Activated T-cell treated with anti-CD3 and anti-CD28 coated beads, Interleukin-2, amount 50 U/mL, for 72 hours (primary cell): ENCODE measurements at places on chromosomes 11 and 22.

GRCh38 chr11:64746486-64746885, 2.5 kb upstream of the RASGRP2 start:
- DNase-seq = no peak

DNA sequence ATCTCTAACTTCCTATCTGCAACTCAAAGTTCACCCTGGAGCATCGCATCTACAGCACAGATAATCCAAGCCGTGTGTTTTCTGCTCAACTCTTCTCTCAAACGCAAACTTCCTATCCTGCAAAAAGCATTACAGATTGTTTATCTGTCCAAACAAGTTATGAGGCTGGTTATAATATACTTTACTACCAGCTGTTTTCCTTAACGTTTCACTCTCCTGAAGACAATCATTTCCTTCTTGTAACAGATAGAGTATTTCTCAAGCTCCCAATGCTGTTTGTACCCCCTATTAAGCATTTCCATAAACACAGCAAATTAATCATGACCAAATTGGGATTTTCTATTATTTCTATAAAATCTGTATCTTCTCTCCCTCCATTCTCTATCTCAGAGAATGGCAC, 84.7 kb downstream of the SBF2 start:
- DNase-seq = no peak

DNA sequence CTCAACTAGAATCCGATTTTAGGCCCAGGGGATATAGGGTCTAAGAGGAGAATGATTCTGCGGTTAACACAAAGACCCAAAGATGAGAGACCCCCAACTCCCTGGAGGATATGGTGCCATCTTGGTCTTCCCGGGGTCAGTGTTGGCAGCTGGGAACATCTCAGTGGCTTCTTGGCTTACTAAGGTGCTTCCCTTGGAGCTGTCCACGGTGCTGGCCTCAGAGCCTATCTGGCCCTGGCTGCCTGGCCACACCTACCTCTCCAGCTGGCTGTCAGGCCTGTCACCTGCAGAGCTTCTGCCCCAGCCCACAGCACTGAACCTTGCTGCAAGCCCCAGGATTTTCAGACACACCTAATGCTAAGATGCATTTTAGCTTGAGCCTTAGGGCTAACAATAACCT, 70.7 kb upstream of the THY1 start:
- DNase-seq = no peak

GRCh38 chr11:126129727-126130671, 67.3 kb upstream of the CDON start:
- no peak for DNase-seq

- no peak for DNase-seq
These were observed 45.3 kb downstream of the POLD3 start for GRCh38 chr11:74637700-74638099.

DNA sequence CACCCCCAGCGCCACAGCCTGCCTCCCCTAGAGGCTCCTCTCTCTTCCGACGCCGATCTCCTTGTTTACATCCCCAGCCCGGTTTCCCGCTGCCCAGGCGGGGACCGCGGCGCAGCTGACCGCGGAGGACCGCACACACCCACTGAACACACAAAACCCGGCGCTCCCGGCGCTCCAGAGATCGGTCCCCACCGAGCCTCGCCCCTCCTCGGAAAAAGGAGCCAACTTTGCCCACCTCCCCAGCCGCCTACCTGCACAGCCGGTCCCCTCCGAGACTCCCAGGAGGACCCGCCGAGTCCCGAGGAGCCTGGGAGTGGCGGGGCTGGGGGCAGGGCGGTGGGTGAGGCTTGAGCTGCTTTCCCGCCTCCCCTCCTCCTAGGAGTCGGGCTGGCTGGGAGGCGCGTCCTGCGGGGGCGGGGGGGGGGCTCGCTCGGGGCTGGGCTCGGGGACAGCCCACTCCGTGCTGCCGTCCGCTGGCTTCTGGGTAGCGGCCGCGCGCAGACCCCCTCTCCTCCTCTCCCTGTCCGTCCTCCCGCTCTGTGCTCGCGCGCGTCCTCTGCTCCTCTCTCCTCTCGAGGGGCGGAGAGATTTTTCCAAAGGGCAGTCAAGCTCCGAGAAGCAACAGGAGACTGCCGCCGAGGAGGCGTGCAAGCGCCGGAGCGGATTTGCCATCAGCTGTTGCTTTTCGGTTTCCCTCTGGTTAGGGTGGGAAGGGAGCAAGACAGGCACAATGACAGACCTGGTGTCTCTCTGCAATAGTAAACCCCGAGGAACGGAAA, at the start of gene FXYD6:
FXYD6 (minus strand) TSS at position 318 of the 779 bp plus-strand sequence. CDS start 33,882 bp downstream, outside the sequence.
- DNase-seq = peak; percentile 8

GRCh38 chr22:47050401-47051051, 288.1 kb downstream of the TBC1D22A start:
- DNase-seq = no peak

DNA sequence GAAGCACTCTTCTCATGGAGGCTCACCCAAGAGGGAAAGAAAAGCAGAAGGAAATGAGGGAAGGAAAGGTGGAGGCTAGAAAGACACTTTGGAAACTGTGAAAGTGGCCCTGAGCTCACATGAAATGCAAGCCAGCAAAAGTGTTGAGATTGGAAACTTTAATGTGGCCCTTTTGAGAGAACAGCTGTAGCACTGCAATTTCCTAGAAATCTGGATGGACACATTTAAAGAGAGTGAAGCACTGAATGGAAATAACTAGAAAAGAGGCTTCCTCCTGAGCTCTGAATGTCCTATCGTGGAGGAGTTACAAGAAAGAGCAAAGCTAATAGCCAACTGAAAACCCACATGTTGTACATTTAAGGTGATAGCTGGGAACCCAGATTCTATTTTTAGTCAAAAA, 56.0 kb downstream of the LIF start:
- DNase-seq = no peak

DNA sequence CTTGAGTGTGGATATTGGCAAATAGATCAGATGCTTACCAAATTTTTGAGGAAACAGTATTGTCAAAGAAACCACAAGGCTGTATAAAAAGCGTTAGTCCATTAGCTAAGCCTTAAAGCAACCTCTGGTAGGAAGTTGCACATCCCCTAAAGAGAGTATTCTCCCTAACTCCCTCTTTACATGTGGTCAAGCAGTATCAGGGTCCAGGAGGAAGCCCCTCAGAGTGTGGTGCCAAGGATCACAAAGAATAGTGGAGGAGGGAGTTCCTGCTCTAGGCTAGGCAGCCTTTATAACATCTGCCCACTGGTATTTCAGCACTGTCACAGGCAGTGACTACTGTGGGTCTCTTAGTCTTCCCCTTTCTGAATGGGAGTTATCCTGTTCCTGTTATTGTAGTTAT, 18.8 kb upstream of the AMPD3 start:
- DNase-seq = no peak

DNA sequence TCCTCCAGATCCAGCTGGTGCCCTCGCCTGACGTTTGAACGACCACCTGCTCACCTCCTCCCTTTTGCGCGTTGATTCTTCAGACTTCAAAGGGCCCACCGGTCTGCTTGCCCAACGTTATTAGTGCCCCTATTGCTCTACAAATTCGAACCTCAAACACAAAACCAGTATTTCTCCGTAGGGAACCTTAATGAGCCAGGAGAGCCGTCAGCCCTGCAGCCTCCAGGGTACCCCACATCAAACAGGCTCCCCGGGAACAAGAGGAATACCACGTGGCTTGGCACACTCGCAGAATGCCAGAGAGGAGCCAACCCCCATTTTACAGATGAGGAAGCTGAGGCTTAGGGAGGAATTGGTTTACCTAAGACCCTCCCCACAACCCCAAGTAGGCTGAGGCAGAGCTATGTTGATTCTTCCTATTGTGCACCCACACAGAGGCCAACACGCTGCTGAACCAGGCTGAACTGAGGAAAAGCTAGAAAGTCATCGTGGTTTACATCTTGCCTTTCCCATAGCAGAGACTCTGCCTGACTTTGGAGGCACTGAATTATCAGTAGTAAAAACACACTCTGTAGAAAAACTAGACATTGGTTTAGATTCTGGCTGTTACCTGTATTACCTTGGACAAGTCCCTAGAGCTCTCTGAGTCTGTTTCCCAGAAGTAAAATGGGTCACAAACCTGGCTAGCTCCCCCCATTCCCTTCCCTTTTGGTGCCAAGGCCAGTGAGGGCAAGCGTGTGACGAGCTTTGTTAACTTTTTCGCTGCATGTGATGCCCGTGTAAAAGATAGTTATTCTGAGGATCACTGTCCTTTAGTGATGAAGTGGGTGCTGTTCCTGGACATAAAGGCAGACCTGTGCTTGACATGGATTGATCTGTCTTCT, 764 bp downstream of the TKFC start:
- no peak for DNase-seq

DNA sequence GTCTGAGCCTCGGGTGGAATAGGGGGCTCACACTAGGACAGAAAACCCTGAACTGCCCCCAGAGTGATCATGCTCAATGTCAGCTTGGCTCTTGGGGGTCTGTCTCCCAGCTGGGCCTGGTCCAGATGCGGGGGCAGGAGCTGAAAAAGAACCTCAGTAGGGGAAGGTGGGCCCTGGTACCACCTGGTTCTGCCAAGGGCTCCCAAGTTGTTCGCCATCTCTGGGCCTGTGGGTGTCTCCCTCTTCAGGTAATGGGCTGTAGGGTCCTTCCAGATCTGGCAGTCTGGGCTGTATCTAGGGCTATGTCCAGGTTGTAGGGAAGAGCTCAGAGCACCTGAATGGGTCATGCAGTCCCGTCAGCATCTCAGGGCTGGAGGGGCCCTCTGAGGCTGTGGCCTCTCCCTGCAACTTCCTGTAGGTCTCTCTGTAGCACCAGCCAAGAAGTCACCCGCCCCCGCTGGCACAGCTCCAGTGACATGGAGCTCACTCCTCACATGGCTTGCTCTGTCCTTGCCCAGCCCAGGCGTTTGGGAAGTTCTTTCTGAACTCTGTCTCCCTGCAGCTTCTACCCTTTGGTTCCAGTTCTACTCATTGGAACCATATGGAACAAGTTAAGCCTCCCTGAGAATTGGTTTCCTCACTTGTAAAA, 33.0 kb upstream of the SOX10 start:
- no peak for DNase-seq

DNA sequence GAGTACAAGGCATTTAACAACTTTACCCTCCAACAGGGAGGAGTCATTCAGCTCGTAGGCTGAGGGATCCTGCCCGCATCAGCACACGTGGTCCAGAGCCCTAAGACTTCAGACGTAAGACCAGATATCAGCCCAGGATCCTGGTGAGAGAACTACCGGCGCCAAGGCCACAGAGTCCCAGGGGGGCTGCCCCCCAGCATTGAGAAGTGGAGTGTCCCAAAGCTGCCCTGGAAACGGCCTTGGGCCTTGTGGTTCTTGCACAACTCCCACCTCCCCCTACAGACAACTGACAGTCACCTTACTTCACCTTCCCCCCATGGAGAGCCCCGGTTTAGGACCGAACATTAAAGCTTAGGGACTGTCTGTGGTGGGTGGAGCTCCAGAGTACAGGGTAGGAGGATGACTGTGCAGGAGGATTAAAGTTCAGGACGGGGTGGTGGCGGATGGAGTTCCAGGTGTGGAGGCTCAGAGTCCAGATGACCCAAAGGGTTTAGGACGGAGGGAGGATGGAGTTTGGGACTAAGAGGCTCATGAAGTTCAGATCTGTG, 1.0 kb downstream of the C11orf91 start:
- no peak for DNase-seq

DNA sequence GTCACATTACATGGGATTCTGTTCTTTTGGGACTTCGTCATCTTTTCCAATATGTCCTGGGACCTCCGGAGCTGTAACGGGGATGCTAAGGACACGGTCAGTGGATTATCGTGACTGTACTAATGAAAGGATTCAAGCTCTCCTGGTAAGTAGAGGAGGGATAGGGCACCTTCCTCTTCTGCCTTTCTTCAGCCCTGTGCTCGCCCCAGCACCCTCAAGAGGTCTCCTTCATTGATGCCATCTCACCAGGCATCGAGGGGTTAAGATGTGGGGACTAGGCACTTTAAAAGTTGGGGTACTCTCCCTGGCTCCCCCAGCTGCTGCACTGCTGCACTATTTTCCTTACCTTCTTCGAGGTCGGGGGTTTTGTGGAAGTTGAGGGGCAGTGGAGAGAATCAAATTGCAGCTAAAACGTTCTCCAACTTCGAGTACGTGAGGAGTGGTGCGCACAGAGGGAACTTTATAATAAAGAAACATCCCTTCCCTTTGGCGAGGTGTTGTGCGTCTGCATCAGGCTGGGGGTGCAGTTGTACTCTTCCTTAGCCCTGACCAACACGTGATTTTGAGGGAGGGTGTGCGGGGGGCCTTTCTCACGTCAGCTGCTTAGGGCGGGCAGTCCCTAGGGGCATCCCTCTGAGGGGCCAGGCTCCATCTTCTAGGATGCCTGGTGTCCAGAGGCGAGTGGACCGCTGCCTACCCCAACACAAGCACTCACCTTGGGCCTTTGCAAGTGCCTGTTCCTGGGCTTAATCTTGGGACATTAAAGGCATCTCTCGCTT, 96.1 kb downstream of the GRAMD1B start:
- no peak for DNase-seq

GRCh38 chr22:46289244-46289891, 7.3 kb upstream of the GTSE1 start:
- no peak for DNase-seq

DNA sequence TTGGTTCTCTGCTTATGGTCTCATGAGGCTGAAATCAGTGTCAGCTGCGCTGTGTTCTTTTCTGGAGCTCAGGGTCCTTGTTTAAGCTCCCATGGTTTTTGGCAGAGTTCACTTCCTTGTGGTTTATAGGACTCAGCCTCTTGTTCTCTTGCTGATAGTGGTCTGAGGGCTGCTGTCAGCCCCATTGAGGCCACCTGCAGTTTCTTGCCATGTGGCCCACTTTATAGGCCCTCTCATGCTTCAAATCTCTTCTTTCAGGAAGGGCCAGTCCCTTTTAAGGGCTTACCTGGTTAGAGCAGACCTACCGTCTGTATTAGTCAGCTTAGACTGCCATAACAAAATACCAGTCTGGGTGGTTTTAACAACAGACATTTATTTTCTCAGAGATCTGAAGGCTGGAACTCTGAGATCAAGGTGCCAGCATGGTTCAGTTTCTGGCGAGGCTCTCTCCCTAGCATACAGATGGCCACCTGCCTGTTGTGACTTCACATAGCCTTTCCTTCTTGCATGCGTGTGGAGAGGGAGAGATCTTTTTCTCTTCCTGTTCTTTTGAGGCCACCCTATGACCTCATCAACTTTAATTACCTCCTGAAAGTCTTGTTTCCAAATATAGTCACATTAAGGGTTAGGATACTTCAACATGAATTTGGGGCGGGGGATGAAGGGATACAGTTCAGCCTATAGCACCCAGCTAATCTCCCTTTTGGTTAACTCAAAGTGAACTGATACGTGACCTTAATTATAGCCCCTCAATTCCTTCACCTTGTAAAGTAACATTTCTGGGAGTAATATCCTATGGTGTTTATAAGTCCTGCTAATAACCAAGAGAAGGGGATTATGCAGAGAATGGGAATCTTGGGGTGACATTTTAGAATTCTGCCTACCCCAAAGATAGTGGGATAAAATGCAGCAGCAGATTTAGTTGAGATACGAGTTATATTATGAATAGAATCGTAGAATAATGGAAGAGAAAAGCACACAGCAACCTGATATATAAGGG, 131.8 kb downstream of the UVRAG start:
- no peak for DNase-seq

- no peak for DNase-seq
These were observed 87.3 kb downstream of the CCDC73 start for GRCh38 chr11:32706985-32707741.

GRCh38 chr22:44025171-44026065, 1.3 kb downstream of the PARVB start:
- DNase-seq = no peak

- no peak for DNase-seq
These were observed 6.9 kb upstream of the SMIM38 start for GRCh38 chr11:69148806-69149205.
